ENCODE measurements at places on chromosomes 1 and 21.

DNA sequence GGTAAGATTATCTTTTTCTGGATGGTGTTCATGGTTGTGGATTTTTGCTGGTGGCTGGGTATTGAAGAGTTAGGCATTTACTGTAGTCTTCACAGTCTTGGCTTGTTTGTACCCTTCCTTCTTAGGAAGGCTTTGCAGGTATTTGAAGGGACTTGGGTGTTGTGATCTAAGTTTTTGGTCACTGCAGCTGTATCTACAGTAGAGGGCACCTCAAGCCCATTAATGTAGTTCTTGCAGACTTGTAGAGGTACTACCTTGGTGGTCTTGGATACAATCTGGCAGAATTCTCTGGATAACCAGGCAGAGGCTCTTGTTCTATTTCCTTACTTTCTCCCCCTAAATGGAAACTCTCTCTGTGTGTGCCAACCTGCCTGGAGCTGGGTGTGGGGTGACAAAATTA lies 155.8 kb upstream of the BRINP3 start:
- DNase-seq: no peak

DNA sequence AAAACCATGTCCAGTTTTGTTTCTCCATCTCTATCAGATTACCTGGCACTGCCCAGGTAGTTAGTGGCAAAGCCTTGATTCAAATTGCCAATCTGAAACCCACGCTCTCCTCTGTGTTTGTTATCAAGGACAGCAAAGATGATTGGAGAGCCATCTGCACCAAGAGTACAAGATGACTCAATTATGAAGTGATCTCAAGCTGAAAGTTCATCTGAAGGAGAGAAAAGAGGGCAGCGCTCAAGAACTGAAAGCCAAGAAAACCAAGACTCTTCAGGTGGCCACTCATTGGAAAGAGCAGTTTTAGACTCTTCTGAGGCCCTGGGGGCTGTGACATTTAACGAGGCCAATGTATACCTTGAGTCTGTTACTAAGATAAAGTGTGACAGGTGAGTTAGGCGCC lies 13.8 kb downstream of the RXRG start:
- no peak for DNase-seq

DNA sequence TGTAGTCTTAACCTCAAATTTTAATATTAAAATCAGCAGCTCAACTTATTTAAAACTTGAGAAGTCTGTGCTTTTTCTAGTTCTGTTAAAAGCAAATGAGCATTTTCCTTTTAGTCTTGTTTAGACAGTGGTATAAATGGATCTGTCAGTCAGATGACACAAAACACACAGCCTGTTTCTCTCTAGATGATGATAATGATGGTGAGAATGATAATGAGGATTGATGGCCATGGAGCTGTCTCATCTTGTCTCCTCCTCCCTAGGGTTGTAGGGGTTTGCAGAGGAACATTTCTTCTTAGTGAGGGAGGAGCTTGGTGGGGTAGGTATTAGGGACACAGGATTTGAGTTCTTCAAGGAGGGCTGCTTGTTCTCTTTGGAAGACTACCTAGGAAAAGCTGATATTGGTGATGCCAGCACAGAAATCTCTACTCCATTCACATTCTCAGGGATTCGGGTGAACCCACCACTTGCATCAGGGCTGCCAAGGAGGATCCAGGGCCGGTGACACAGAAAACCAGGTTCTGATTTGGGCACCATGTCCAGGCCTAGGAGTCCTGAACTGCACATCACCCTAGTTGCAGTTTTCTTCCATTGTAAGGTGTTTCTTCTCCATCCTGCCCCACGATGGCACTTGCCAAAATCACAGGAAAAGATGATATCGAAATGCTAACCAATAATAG lies 147.6 kb downstream of the RHOU start:
- DNase-seq: no peak

GRCh38 chr1:23525558-23526250 lies 5.3 kb downstream of the E2F2 start:
- DNase-seq: peak; percentile 60

- no peak for DNase-seq
These were observed 11.3 kb upstream of the MGST3 start for GRCh38 chr1:165619647-165620151.

- DNase-seq: no peak
These were observed 1.3 kb upstream of the PDE4B start for GRCh38 chr1:65791396-65791795.

- DNase-seq: no peak
These were observed 7.4 kb downstream of the DSCAM start for GRCh38 chr21:40839521-40839920.

DNA sequence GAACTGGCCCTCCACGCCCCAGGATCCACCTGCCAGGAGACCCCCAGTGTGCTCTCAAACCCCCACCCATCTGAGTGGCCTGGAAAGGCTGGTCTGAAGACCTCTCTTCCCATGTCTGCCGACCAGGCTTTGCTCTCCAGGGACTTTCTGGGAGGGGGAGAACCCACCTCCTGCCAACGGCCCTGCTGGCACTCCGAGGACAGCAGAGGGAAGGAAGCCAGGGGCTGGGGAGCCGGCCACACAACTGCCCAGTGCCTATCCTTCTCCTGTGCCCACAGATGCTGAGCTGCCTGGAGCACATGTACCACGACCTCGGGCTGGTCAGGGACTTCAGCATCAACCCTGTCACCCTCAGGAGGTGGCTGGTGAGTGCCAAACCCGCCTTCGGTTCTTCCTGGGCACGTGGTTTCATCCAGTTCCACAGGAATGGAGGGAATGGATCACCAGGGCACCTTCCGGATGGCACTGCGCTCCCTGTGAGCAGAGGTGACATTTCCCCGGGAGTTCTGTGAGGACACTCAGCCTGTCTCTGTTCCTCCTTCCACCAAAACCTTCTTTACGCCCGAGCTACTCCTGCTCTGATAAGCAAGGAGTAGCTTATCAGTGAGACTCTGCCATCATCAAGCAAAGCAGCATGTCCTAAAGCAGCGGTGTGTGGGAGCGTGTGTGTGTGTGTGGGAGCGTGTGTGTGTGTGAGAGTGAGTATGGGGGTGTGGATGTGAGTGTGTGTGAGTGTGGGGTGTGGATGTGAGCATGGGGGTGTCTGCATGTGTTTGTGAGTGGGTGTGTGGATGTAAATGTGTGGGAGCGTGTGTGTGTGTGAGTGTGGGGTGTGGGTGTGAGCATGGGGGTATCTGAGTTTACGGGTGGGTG lies 105.5 kb downstream of the PDE9A start:
- DNase-seq: no peak

DNA sequence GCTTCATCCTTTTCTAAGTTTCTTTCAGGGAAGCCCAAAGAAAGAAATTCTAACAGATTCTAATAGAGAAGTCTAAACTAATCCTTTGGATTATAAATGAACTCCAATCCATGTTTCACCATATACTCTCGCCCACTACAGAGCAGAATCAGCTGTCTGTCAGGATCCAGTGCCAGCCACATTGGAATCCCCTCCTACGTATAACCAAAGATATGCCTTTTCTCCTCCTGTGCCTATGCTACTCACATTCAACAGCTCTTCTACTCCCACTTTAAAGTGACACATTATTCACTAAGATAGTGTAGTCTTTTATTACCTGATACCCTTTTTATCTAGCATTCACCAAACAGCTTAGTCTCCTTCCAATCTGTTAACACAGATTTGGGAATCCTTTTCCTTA lies 3.1 kb downstream of the ETV3 start:
- no peak for DNase-seq

GRCh38 chr1:94471271-94471670 lies 53.1 kb downstream of the ABCD3 start:
- no peak for DNase-seq

DNA sequence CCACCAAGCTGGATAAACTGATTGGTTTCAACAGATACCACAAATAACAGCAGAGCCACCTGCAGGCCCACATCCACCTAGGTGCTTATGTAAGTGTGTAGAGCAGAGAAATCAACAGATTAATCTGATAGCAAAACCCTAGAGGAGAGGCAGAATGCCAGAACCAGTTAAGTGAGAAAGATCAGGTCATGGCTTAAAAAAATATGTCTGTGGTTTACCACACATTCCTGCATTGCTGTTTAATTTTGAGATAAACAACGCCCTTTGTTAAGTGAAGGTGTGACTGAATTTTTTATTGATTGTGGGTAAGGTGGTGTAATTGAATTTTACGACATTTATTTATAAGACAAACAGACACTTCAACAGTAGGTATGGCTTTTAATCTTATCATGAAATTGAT lies 21.2 kb downstream of the CRNN start:
- peak; percentile 7 for DNase-seq

DNA sequence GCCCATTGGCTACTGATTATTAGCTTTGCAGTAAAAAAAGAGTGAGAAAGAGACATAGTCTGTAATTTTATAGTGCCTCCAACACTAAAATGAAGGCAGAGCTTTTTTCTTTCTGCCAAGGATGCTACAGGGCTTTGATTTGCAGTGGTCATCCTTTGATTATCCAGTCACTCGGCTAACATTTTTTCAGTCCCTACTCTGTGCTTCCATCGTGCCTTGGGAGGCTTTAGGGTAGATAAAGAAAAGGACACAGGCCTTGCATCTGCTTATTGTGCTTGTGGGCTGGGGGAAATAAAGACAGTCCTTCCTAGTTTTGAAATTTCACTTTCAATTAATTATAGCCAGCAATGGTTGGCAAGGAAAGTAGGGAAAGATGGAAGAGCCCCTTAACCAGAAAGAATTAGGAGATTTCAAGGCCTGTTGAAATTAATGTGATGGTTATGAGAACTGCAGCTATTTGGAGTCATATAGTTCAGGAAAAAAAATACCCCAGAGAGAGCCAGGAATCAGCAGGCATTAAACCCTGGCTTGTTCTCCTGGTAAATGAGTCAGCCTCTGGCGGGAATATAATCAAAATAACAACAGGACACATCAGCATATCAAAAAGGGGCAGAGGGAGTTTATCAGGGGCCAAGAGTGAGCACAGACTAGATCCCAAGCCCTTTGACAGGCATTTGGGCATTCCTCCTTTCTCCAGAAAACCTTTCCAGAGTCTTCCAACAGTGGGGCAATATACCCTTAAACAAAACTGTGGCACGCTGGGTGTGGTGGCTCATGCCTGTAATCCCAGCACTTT lies 27.4 kb downstream of the CACHD1 start:
- no peak for DNase-seq

DNA sequence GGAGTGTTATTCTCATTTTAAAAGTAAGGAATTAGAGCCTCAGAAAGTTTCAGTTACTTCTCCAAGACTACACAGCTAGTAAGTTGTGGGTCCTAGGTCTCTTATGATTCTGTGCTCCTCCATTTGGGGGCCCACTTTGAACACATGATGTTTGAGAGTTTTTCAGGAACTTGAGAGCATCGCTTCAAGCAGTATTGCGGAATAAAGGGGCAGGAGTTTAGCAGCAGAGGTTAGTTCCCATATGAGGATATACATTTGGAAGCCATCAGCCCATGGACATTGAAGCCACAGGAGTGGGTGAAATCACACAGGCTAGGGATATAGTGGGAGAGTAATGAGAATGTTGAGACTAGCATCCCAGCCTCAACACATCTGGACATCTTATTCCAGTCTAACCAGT lies 143.2 kb downstream of the RASAL2 start:
- no peak for DNase-seq

DNA sequence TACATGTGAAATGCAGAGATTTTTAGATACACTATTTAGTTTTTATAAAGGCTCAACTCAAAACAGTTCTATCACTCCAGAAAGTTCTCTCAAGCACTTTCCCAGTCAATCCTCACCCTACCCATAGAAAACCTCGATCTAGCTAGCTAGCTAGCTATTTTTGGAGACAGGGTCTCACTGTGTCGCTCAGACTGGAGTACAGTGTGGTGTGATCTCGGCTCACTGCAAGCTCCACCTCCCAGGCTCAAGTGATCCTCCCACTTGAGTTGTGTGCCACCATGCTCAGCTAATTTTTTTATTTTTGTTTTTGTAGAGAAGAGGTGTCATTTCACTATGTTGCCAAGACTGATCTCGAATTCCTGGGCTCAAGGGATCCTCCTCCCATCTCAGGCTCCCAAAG lies 236.9 kb downstream of the RERE start:
- no peak for DNase-seq

DNA sequence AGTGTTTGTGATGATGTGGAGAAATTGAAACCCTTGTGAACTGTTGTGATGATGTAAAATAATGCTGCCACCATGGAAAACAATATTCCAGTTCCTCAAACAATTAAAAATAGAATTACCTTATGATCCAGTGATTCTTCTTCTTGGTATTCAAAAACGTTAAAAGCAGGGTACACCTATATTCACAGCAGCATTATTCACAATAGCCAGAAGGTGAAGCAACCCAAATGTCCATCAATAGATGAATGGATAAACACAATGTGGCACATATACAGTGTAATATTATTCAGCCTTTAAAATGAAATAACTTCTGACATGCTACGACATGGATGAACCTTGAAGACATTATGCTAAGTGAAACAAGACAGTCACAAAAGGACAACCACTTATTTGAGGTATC lies 59.2 kb downstream of the LYPLAL1 start:
- DNase-seq: no peak

- no peak for DNase-seq
These were observed 255.8 kb downstream of the RHOU start for GRCh38 chr1:228990906-228991569.

GRCh38 chr1:100387209-100387608 lies 34.9 kb downstream of the CDC14A start:
- DNase-seq: no peak

DNA sequence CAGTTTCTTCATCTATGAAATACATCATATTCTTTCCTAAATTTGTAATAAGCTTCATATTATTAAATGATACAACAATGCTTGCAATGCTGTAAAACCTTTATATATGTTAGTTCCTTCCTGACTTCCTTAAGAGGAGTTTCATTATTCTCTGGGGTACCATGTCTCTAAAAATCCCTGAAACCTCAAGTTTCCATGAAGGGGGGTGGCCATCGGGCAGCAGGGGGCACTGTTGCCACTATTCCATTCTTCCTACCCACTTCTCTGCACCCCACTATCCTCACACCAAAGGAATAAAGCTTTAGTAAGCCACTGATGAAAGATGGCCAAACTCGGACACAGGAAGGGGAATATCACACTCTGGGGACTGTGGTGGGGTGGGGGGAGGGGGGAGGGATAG lies 9.0 kb upstream of the DMRTB1 start:
- peak; percentile 9 for DNase-seq

- no peak for DNase-seq
These were observed 206.9 kb upstream of the PLD5 start for GRCh38 chr1:242731446-242731845.

DNA sequence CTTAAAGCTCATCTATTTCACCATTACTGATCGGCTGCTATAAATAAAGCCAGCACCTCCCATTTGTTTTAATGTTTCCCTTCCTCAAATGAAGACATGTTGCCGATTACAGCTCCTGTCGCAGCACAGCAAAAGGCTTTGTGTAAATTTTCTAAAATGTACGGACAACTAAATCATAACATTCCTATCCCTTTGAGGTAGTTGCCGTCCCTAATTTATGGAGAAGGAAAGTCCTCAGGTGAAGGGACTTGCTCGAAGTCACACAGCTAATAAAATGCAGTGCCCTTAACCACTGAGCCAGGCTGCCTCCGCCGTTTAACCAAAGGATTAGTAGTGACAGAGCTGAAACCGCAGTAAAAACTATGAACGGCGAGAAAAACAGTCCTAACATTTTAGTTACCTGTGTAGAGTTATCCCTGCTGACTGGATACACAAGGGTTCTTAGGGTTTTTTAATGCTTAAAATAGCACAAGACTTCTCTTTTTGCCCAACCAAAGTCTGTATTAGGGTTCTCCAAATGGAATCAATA lies 871 bp downstream of the PINK1 start:
- DNase-seq: peak; percentile 27
